H4 (cell line): ENCODE measurements at places on chromosomes 5 and 9.

DNA sequence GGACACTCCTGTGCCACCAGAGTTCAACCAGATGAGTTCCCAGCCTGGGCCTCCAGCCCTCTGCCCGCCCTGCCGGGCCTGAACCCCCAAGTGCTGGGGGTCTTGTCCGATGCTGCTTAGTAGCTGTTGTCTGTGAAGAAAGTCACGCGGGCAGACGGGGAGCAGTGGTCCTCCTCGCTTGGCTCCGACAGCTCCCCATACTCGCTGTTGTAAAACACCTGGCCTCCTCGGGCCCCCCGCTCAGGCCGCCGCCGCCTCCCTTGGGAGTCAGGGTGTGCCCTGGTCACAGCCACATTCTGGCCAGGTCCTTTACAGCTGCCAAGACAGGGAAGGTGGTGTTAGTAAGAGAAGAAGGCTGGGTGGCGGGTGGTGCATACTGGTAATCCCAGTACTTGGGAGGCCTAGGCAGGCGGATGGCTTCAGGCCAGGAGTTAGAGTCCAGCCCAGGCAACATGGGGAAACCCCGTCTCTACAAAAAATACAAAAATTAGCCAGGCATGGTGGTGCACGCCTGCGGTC lies 11.8 kb upstream of the SCGB3A1 start:
- DNase-seq: no peak

GRCh38 chr9:127273326-127273725 lies 8.8 kb downstream of the GARNL3 start:
- DNase-seq: no peak

- DNase-seq: no peak
These were observed 326.4 kb upstream of the PDE4D start for GRCh38 chr5:60219921-60220320.

DNA sequence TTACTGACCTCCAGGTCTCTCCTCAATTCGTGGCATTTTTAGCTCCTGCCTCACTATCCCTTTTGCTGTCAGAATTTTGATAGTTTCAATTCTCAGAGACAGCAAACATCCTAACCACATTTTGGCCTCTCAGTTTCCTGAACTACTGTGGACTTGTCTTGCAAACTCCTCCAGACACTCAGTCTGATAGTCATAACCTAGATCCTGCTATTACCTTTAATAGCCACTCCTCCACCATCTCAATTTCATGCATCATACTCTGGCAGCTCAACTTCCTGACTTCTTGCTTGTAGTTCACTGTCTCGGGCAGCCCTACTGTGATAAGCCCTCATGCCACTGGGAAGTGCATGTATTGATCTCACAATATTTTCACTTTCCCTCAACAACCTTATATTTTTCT lies 481.8 kb upstream of the CDH18 start:
- no peak for DNase-seq

GRCh38 chr5:71977311-71977710 lies 130.0 kb upstream of the MAP1B start:
- DNase-seq: no peak

DNA sequence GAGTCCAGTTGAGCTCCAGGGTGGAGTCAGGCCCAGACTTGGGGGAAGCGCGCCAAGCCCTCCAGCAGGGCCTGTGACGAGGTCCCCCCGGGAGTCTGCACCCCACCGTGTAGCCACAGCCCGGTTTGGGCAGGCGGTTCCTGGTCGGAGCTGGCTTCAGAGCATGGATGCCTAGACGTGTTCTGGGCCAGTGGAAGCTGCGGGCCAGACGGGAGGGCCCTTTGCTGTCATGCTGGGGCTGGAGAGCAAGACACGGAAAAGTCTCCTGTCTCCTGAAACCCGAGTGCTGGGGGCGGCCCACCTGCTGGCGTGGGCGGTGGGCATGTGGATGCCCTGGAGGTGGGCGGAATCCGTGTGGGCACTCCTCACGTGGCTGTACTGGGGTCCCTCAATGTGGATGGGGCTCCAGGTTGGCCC lies 1.9 kb downstream of the GPSM1 start:
- DNase-seq: no peak

GRCh38 chr5:88799938-88800535 lies 82.9 kb downstream of the MEF2C start:
- no peak for DNase-seq

- DNase-seq: no peak
These were observed 573.6 kb upstream of the ARRDC3 start for GRCh38 chr5:91956738-91957137.

DNA sequence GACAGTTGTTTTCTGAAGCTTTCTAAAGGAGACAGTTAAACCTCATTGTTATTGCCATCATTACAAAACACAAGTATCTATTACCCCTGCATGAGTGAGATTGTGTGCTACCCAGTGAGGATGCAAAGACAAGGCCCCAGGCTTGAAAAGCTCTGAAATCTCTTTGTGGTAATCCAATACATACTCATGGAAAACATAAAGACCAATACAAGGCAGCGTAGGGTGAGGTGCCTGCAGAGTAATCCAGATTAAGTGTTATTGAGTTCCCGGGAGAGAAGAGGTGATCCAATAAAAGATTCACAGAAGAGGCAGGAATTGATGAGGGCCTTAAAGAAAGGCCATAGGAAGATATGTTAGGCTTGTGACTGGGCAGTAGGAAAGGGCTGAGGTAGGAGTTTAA lies 150.1 kb downstream of the MEF2C start:
- DNase-seq: no peak

DNA sequence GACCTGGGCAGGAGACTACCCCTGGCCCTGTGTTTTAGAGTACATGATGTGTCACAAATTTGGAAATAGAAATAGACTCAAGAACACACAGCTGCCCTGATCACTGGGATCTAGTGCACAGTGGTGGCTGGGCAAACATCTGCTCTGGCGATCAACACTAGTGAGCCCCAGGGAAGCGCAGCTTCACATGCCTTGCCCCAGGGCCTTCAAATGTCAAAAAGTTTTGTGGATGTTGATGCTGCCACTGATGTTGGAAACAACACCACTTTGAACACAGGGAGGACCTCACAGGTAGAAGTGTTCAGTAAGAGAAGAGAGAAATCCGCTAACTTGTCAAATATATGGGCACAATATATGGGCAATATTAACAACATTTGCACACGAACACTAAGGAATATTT lies 7.1 kb upstream of the MAP3K1 start:
- no peak for DNase-seq

DNA sequence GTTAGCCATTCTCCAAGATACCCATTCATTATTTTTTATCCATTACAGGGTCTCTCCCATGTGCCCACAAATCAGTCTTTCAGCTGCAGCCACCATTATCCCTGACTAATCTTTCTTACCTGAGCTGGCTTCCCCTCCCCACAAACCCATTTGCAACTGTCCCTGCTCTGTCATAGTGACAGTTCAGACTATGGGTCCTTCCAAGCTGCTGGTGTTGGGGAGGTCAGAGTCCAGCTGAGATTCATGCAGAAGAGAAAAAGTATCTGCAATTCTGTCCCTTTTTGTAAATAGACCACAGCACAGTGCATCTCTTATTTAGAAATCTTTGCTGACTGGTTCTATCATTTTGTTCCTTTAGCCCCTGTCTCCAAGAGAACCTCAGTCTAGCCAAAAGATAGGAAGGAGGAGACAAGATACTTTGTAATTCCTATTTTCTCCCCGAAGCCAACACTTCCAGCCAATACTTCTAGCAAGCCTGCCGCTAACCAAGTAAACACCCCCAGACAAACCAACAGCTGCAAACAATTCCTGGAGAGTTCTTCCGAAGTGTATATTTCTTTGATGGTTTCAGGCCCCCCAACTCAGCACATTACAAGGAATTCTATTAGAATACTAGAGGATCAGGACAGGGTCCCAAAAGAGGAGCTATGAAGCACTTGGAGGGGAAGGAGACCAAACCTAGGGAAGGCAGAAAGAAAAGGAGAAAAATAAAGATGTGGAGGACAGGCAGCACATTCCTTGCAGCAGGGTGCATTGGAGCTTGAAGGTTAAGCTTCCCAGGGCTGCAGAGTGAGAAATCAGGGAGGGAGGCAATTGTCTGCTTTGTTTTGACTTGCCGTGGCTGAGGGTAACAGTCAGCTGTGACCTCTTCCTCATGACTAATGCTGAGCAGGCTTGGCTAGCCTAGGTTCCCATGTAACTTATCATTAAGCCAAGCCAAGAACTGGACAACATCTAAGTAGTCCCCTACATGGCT lies 148.5 kb downstream of the SGCD start:
- DNase-seq: peak; percentile 5

DNA sequence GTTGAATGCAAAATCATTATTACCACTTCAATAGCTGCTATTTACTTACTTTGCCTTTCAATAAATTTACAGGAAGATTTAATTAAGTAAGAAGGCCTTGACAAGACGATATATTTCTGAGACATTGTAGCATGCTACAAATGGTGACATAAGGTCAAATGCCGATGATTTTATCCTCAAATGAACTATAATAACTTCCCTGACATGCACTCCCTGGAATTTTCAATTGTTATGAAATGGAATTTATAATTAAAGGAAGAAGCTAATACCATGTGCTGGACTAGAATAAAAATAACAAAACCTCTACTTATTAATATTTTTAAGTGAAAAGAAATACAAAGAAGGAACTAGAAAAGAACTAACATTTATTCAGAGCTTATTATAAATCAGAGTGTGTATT lies 30.2 kb upstream of the ITGA1 start:
- no peak for DNase-seq

DNA sequence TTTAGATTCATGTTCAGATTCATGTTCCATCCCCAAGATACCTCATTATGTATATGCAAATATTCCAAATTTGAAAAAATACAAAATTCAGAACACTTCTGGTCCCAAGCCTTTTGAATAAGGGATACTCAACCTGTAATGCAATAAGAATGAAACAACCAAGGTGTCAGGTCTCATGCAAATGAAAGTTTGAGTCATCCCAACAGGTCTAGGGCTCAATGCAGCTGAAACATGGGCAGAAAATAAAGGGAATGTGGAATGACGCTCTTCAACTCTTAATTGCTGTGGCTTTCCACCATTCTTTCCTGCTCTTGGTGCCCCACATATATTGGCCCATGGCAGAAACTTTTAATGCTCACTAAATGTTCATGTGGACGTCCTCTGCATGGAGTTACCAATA lies 107.3 kb upstream of the DAPK1 start:
- no peak for DNase-seq

DNA sequence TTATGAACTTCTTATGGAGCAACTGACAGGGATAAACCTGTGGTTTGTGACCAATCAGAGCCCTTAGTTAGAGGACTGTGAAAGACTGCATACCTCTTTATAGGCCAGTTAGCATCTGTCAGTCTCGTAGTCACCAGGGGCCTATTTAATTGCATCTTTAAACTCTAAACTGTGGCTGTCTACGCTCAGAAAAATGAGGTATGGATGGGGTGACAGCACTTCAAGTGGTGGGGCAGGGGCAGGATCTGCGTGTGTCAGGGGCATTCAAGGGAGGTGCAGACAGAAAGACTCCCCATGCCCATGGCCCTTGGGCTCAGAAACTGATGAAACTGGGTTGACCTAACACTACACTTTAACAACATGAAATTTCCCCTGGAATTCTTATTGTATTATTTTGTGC lies 132.6 kb upstream of the TBCA start:
- DNase-seq: no peak
